HFFc6 (cell line): ENCODE measurements at places on chromosomes 2 and 18.

DNA sequence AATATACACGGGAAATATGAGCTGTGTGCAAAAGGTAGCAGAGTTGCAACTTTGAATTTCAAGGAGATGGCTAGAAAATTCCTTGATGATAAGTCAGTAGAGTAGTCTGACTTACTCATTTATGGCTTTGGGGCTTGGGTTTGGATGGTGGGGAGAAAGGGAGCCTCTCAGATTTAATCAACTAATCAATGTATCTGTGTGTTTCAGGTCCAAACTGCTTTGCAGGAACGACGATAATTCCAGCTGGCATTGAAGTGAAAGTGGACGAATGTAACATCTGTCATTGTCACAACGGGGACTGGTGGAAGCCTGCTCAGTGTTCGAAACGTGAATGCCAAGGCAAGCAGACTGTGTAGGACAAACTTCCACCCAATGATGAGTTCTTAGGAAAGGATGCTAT lies 164.6 kb downstream of the VWC2L start:
- no peak for DNase-seq

- DNase-seq = no peak
Observed at GRCh38 chr2:235265348-235265965, 228.4 kb upstream of the AGAP1 start.

GRCh38 chr2:1594373-1595171 lies 149.7 kb downstream of the PXDN start:
- DNase-seq = no peak

DNA sequence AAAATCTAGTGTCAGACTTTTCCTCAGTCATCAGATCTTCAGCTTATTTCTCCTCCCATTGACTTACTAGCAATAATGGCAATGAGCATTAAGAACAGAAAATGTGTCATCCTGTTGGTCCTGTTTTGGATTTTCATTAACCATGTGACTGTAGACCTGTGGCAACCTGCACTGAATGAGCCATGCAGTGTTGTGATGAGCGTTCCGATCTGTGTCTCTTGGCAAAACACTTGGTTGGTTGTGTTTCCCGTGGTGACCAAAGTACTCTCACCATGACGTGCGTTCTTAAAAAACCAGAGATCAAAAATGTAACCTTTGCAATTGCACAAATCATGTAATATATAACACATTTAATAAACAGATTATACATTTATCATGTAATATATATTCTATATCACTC lies 138.6 kb downstream of the MAP3K20 start:
- DNase-seq = no peak
